ENCODE measurements at places on chromosomes 4 and X.

DNA sequence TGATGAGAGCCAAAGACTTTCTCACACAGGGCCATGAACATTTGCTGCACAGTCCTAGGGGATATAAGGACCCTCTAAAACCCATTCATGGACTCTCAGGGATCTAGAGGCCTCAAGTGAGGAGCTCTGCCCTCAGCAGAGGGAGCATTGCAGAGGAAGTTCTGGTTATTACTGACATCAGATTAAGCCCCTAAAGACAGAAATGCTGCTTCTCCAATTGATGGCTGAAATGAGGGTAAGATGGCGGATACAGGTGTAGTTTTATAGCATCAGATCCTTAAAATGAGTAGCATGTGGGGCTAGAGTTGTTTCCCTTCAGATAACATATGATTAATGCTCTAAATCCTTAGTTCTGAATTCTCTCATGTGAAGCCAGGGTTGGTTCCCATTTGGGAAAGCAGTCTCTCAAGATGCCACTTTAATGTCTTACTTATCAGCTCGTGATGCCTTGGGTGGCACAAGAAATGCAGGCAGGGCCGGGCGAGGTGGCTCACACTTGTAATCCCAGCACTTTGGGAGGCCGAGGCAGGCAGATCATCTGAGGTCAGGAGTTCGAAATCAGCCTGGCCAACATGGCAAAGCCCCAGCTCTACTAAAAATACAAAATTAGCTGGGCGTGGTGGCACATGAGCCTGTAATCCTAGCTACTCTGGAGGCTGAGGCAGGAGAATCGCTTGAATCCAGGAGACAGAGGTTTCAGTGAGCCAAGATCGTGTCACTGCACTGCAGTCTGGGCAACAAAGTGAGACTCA, 7.9 kb downstream of the RHOH start:
- no peak overlapping the region for H3K4me3 ChIP-seq
- H3K27me3 ChIP-seq, result no peaks in the 10 kb centered on the region
- no peaks in the 10 kb centered on the region for H3K36me3 ChIP-seq
- H3K4me1 ChIP-seq, result peaks cover 4% of the 10 kb centered on the region
- H3K27ac ChIP-seq, result no peak overlapping the region

DNA sequence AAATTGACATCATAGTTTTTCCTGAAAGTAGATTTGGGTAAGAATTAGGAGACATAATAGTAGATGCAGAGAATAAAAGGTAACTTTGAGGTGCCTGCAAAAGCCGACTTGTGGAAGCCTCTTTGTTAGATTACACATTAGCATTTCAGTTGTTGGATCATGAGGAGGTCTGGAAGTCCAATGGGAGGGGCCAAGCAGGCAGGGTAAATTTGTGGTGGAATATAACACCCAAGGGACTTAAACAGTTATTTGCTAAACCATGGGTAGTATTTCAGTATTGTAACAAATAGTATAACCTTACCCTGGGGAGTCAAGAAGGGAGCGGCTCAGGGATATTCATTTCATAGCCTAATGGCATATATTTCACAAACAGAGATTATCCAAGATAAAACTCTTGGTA, 810.7 kb upstream of the AMOT start:
- no peaks in the 10 kb centered on the region for H3K4me1 ChIP-seq
- H3K27me3 ChIP-seq, result no peaks in the 10 kb centered on the region
- H3K36me3 ChIP-seq, result no peaks in the 10 kb centered on the region
- DNase-seq, result no peak
- no peak overlapping the region for H3K27ac ChIP-seq

DNA sequence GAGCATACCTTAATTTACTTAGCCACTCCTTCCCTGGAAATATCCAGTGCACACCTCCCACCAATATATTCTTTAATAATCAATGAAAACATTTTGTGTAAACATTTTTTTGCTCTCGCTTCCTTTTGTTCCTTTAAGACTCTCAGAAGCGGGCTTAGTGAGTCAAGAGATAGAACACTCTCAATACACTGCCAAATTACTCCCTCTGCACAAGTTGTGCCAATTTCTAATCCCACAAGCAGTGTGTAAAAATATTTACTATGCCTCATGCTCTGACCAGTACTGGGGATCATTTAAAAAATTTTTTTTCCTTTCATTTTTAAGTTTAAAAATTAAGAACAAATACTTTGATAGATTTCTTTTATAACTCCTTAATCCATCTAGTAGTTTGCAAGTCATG, 5.1 kb downstream of the MORF4L2 start:
- H3K27ac ChIP-seq, result no peak overlapping the region
- peaks cover 4% of the 10 kb centered on the region for H3K4me1 ChIP-seq
- DNase-seq, result no peak
- peaks cover 63% of the 10 kb centered on the region for H3K36me3 ChIP-seq
- no peaks in the 10 kb centered on the region for H3K27me3 ChIP-seq

DNA sequence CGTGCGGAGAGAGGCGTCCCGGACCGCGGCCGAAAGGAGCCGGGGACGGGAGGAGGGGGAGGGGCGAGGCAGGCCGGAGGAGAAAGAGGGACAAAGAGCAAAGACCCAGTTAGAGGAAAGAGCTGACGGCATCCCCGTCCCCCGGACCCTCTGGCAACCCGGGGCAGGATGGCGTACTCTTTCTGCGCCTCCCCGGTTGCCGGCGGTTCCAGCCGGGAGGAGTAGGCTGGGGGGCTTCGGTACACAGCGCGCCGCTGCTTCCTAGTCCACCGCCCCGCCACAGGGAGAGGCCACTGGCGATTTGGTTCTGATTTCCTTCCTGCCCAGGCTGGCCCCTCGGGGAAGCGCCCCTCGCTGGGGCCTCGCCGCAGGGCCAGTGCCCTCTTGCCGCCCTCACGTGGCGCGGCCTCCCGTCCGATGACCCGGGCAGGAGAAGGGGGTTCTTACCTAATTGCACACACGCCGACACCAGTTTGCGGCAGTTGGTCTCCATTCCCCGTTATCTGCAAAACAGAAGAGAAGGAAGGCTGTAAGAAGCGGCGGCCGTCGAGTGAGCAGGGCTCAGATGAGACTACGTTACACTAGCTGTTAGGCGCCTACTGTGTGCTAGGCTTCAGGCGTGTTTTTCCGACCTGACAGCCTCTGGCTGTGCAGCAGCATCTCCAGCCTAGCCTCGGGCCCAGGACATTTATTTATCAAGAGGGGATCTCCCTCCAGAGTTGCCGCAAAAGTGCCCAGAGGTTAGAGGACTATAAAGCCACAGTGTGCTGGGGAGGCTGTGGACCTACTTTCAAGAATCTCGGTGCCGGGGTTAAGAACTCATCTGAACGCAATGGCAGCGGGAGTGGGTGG, 9.9 kb upstream of the PITX2 start:
- H3K4me1 ChIP-seq, result no peaks in the 10 kb centered on the region
- H3K4me3 ChIP-seq, result peak overlapping the region; percentile 30
- DNase-seq, result no peak
- no peak overlapping the region for H3K27ac ChIP-seq
- H3K27me3 ChIP-seq, result peaks cover 95% of the 10 kb centered on the region
- H3K36me3 ChIP-seq, result no peaks in the 10 kb centered on the region

GRCh38 chr4:87567191-87567590, 38.0 kb upstream of the SPARCL1 start:
- no peaks in the 10 kb centered on the region for H3K4me1 ChIP-seq
- no peak for DNase-seq
- H3K27me3 ChIP-seq, result no peaks in the 10 kb centered on the region

GRCh38 chr4:86338989-86339388, 20.9 kb downstream of the MAPK10 start:
- peaks cover 10% of the 10 kb centered on the region for H3K4me1 ChIP-seq
- no peaks in the 10 kb centered on the region for H3K36me3 ChIP-seq
- no peaks in the 10 kb centered on the region for H3K27me3 ChIP-seq
- no peak overlapping the region for H3K4me3 ChIP-seq
- no peak for DNase-seq

DNA sequence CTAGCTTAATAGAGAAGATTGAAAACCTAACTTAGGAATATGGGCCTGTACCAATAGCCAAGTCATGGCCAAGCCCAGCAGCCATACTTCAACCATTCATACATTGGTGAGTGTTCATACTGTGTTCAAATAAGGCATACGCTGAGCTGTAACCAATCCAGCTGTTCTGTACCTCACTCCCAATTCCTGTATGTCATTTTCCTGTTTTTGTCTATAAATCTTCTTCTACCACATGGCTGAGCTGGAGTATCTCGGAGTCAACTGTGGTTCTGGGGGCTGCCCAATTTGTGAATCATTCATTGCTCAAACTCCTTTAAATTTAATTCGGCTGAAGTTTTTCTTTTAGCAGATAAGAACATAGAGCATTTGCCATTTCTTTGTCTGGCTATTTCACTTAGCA, 195.3 kb upstream of the ANKRD50 start:
- no peaks in the 10 kb centered on the region for H3K27me3 ChIP-seq
- no peak overlapping the region for H3K4me3 ChIP-seq
- no peaks in the 10 kb centered on the region for H3K36me3 ChIP-seq
- H3K4me1 ChIP-seq, result peaks cover 14% of the 10 kb centered on the region

GRCh38 chr4:185189606-185190305, 14.0 kb downstream of the CFAP97 start:
- no peak overlapping the region for H3K4me3 ChIP-seq
- H3K27ac ChIP-seq, result no peak overlapping the region
- DNase-seq, result no peak
- peaks cover 36% of the 10 kb centered on the region for H3K36me3 ChIP-seq
- H3K27me3 ChIP-seq, result no peaks in the 10 kb centered on the region
- no peaks in the 10 kb centered on the region for H3K4me1 ChIP-seq

- peaks cover 10% of the 10 kb centered on the region for H3K4me1 ChIP-seq
- peak overlapping the region; percentile 65 for H3K27ac ChIP-seq
- no peak for DNase-seq
Observed at GRCh38 chr4:20839957-20840356, 139.7 kb downstream of the PACRGL start.

GRCh38 chrX:68571610-68572311, 72.9 kb downstream of the YIPF6 start:
- H3K4me1 ChIP-seq, result no peaks in the 10 kb centered on the region
- no peak overlapping the region for H3K4me3 ChIP-seq
- peaks cover 15% of the 10 kb centered on the region for H3K27me3 ChIP-seq
- H3K36me3 ChIP-seq, result no peaks in the 10 kb centered on the region
- no peak for DNase-seq
- H3K27ac ChIP-seq, result no peak overlapping the region

DNA sequence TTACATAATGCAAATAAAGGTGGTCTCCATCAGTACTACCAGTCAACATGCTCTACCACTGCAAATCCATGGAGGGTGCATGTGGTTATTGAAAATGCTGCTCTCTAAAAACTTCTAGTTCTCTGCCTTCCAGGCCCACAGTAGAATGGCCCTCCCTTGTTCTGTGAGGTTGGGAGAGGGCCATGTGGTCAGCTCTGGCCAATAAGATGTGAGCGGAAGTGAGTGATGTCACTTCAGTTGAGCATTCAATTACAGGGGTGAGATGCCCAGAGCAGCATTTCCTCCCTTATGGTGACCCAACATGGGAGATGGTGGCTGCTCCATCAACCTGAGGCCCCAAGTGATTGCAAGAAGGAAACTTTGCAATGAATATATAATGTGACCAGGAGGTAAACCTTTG, 148.8 kb downstream of the CPEB2 start:
- no peak for DNase-seq
- no peak overlapping the region for H3K27ac ChIP-seq
- H3K4me3 ChIP-seq, result no peak overlapping the region
- H3K4me1 ChIP-seq, result peaks cover 34% of the 10 kb centered on the region
- H3K36me3 ChIP-seq, result no peaks in the 10 kb centered on the region
- H3K27me3 ChIP-seq, result no peaks in the 10 kb centered on the region

DNA sequence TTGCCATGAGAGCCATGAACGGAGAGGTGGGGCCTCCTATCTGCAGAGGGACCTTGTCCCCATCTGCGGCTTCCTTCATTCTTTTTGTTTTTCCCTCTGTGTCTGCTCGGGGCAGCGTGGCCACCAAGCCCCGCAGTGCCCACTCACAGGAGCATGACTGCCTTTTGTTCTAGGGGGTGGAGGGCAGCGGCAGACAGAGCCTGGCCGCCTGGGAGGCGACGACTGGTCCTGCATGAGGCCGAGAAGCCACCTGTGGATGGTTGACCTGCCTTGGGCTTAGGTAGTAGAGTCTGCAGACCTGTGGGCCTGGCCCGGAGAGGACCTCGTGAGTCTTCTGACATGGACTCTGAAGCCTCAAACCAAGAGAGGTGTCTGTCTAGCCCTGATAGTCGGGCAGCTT, 1.4 kb downstream of the RBM3 start:
- peak overlapping the region; percentile 65 for H3K4me3 ChIP-seq
- H3K36me3 ChIP-seq, result peaks cover 15% of the 10 kb centered on the region
- no peak overlapping the region for H3K27ac ChIP-seq
- DNase-seq, result no peak

GRCh38 chrX:18170910-18171309, 49.8 kb downstream of the BEND2 start:
- H3K36me3 ChIP-seq, result no peaks in the 10 kb centered on the region
- peaks cover 7% of the 10 kb centered on the region for H3K27me3 ChIP-seq
- no peaks in the 10 kb centered on the region for H3K4me1 ChIP-seq
- no peak overlapping the region for H3K27ac ChIP-seq
- no peak for DNase-seq
- H3K4me3 ChIP-seq, result no peak overlapping the region

DNA sequence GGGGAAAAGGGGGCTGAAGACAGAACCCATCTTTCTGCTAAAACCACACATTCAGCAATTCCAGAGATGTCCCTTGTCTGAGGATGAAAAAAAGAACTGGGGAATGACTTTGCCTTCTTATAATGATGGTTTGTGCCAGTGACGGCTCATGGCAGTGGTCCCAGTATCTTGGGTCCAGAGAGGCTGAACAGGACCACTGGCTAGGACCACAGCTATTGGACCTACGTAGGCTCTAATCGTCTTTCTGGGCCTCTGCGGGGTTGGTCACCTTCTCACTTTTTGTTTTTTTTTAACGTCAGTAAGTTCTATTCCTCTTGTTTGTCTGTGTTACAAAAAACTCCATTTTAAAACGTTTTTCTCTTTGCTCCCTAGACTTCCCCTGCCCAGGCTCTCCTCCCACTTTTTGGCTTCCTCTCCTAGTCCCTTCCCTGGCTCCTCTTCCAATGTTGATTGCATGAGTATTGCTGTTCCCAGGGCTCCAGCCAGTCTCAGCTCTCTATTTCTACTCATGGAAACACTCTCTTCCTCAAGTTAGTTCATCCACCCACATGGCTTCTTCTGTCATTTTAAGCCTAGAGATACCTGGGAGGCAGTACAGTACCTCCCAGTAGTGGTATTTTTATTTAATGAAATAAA, 52.6 kb upstream of the STX18 start:
- no peak overlapping the region for H3K27ac ChIP-seq
- DNase-seq, result no peak
- H3K4me1 ChIP-seq, result no peaks in the 10 kb centered on the region
- H3K27me3 ChIP-seq, result no peaks in the 10 kb centered on the region
- no peaks in the 10 kb centered on the region for H3K36me3 ChIP-seq

GRCh38 chrX:68677998-68678397, 30.5 kb downstream of the STARD8 start:
- H3K27me3 ChIP-seq, result no peaks in the 10 kb centered on the region
- no peaks in the 10 kb centered on the region for H3K4me1 ChIP-seq
- no peaks in the 10 kb centered on the region for H3K36me3 ChIP-seq
- no peak for DNase-seq
- H3K27ac ChIP-seq, result no peak overlapping the region
